Stimulated activated CD8-positive, alpha-beta memory T cell treated with anti-CD3 and anti-CD28 coated beads, Interleukin-4, amount 100 ng/mL, for 4 hours (primary cell): ENCODE measurements at places on chromosomes 5 and 9.

DNA sequence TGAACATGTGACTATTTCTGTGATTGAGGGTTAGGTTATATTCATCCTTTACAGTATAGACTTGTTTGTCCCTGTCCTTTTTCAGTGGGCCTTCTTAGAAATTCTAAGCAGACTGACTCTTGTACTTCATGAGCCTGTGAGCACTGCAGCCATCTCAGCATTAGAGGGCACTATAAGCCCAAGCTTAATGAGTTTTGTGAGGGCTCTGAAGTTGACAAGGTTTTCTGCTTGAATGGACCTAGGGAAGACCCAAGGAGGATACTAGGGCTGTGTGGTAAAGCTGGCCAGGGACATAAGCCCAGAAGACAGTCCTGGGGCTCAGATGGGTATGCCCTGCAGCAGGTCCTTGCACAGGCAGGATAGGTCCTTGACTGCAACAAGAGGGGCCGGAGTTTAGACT is 126.5 kb downstream of the MRPS30 start:
- DNase-seq = no peak

DNA sequence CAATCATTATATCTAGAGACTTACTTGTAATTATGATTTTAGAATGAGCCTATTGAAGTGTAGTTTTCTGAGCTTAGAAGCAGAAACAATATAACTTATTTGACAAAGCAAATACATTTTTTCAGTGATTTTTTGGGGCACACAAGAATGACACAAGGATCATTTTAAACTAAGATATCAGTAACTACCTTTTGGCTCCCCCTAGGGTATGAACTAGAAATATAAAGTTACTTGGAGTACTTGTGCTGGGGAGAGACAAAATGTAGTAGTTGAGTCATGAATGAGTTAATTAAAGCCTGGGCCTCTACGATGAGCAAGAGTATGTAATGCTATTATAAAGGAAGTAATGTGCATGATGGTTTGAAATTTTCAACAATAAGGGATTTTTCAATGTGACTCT is 1244.1 kb upstream of the ACO1 start:
- DNase-seq = no peak

- DNase-seq = no peak
Observed at GRCh38 chr9:16262477-16263261, 607.8 kb downstream of the BNC2 start.

DNA sequence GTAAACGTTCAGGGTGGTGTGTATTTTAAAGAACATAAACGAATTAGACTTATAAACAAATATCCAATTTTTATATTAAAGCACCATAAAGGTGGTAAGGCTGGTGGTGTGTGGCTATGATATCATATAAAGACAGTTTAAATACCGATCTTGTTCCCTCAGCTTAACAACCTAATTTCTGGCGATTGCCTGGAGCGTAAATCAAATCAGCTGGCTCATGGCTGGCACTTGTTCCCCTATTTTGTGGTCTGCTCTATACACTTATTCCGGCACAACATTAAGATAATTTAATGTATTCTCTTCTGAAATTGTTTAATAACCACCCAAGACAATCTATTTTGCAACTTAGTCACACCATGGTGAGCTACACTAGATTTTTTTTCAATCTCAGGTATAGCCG is 2.4 kb upstream of the HAPLN1 start:
- DNase-seq = no peak

DNA sequence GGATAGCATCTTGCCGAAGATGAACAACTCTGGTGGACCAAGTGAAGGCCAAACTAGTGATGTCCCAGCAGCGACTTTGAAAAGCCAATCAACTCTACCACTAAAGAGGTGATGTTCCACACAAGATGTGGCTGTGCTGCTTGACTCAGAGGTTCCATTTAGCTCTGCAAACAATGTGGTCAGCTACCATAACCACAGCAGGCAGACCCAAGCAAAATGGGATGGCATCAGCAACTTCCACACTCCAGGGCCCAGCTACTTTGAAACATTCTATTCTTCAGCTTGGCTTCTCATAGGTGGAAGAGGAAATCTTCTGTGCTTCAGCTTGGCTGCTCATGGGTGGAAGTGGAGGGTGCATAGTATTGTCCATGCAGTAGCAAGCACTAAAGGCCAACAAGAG is 70.5 kb downstream of the IRX2 start:
- no peak for DNase-seq

- DNase-seq = no peak
Observed at GRCh38 chr9:78691542-78691941, 394.6 kb downstream of the PSAT1 start.

DNA sequence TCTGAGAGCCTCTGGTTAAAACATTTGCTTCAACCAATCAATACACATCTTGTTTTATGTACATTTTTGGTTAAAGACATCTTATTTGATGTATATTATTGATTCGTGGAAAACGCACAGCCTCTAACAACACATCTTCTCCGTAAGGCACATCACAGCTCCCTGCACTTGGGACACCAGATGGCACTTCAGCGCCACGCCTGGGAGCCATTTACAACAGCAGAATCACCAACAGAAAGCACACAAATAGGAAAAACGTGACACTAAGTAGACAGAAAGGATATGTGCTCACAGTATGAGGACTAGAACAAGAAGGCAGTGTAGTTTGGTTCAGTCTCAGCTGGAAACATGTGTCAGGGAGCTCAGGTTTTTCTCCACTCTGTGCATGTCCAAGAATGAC is 199.7 kb downstream of the ROR2 start:
- no peak for DNase-seq

GRCh38 chr5:1037123-1037670 is 28.6 kb downstream of the NKD2 start:
- no peak for DNase-seq

- no peak for DNase-seq
Observed at GRCh38 chr9:115837618-115838017, 316.0 kb upstream of the PAPPA start.

GRCh38 chr5:166428264-166428803 is 1863.1 kb upstream of the WWC1 start:
- no peak for DNase-seq

DNA sequence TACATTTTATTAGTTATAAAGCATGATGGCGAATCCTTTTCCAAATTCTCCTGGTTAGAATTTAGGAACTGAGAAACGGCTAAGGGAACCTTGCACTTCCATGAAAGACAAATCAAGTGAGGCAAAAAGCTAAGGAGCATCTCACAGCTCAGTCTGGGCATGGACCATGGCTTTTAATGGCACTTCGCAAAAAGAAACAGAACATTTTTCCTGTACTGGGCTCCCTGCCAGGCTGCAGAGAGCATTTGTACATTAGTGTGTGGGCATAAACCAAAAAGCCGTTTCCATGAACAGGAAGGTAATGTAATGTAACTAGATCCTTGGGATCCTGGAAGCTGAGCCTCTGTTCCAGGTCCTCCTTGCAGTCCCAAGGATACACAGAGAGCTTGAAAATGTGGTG is 354.2 kb downstream of the MRPS30 start:
- DNase-seq = no peak

- no peak for DNase-seq
Observed at GRCh38 chr9:20358207-20358606, 264.1 kb downstream of the MLLT3 start.

DNA sequence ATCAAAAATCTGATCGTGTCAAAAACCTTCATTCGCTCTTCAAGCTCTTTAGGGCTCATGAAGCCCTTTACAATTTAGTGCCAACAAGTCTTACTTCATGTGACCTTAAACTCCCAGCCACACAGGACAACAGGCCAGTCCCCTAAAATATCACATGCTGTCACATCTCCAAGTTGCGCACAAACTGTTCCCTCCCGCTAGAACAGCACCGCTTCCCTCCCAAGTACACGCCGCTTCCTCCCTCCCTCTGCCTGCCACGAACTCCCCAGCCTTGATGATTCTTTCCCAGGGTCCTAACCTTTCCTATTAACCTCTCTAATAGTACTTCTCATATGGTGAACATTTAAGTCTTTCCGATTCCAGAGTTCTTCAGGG is 91.2 kb downstream of the TLE1 start:
- DNase-seq = no peak

DNA sequence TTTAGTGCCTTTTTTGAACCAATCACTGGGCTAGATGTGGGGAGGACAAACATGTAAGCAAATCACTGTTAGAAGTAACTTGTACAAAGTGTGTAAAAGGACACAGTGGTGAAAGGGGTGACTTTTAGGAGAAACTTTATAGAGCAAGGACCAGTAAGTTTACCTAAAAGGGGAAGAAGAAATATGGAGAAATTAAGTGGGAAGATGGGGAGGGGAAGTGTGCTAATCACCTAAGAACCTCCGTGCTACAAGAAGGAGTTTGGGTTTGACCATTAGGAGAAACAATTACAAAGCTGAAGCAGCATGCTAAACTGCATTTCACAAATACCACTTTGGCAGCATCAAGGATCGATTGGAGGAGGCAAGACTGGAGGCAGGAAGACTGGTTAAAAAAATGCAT is 17.3 kb downstream of the ITGA1 start:
- no peak for DNase-seq

- DNase-seq = no peak
Observed at GRCh38 chr5:174340226-174340625, 294.7 kb downstream of the NSG2 start.

DNA sequence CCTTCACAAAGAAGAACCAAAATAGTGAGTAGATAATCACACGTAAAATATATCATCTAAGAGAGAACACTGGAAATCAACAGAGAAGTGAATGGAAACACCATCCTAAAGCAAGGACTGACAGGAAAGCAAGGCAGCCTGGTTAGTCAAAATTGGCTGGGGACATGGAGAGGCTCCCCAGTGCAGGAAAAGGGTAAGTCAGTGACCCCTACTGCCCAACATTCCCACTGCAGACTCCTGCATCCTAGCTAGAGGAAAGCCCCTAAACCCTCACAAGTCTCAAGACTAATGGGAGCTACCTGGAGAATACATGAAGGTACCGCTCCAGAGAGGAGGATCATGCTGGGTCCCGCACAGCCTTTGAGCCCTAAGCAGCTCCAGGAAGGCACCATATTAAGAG is 60.1 kb downstream of the ZDHHC21 start:
- no peak for DNase-seq

DNA sequence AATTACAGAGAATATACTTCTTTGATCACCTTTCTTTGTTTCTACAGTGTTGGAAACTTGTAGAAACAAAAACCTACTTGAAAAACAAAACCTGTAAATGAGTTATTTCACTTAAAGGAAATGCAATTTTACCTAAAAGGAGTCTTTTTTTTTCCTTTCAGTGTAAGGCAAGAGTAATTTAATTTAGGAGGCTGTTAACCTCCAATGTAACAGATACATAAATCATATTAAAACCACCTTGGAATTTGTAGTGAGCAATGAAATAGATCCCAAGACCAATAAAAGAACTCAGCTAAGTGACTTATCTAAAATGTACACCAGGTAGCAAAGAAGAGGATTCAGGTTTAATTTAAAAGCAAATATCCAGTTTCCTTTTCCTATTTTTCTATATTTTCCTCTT is 524.8 kb downstream of the CSNK1G3 start:
- no peak for DNase-seq

GRCh38 chr5:82422751-82423181 is 144.6 kb upstream of the RPS23 start:
- DNase-seq = no peak

DNA sequence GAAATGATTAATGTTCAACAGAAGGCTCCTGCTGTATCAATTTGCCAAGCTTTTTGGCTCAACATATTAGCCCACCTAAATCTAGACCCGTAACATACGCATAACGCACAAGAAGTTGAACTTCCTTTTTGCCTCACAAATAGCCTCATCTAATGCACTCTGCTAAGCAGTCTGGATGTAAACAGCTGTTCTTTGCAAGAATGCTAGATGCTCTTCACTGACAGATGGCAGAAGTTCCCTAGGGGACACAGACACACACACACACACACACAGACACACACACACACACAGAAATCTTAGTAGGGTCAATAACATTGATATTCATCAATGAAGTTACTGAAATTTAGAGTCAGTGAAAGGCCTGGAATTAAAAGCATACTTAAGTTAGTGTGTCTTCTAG is 13.2 kb upstream of the PCA3 start:
- no peak for DNase-seq

GRCh38 chr9:100589582-100589981 is 11.7 kb downstream of the CAVIN4 start:
- no peak for DNase-seq

DNA sequence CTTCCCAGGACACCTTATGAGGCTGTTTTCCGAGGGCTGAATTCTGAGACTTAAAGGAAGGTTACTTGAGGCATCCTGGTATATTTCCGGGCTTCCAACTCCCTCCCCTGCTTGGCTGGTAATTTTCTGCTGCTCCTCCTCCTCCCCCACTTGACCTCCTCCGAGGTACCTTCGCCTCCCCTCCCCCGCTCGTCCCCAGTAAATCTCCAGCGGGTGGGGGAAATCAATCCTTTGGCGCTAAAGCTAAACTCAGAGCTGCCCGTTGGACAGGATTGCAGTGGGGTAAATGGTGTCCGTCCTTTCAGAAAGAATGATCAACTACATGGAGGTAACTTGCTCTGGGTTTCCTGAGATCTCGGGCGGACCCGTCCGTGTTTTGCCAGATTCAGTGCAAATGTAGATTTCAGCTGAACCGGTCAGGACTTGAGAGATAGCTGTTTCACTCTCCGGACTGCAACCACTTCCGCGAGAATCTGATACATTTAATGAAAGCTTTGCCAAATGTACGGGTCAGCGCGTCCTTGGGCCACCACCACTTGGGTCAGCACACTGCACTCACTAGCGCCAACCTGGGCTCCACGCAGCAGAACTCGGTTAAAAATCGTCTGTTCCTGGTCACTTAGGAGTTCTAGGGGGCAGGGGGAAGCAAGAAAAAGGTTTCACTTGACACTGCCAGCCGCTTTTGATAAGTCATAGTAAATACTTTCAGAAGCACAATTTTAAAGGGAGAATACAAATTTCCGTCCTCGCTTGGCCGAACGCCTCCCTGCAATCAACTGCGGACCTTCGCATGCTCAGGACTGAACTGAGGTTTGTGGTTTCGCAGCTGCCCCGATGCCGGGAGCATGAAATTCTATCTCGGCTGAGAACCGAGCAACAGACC is 4.6 kb upstream of the ISL1 start:
- DNase-seq = no peak

DNA sequence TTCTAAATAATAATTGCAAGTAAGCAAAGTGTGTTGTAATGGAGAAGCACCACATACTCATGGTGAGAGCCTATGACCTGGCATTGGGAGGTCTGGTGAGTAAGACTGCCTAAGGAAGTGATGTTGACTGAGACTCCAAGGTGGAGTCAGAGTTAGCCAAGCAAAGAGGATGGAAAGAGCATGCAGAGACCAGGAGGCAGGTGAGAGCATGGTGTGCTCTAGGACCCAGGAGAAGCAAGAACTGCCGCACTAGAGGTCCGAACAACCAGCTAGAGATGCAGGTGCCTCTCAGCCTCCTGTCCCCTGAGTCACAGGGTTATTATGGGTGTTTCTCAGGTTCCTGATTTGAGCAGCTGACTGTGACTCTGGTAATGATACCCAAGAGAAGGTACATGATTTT is 27.3 kb downstream of the ANP32B start:
- no peak for DNase-seq
